GM18507 (cell line): ENCODE measurements at places on chromosomes 1 and 21.

DNA sequence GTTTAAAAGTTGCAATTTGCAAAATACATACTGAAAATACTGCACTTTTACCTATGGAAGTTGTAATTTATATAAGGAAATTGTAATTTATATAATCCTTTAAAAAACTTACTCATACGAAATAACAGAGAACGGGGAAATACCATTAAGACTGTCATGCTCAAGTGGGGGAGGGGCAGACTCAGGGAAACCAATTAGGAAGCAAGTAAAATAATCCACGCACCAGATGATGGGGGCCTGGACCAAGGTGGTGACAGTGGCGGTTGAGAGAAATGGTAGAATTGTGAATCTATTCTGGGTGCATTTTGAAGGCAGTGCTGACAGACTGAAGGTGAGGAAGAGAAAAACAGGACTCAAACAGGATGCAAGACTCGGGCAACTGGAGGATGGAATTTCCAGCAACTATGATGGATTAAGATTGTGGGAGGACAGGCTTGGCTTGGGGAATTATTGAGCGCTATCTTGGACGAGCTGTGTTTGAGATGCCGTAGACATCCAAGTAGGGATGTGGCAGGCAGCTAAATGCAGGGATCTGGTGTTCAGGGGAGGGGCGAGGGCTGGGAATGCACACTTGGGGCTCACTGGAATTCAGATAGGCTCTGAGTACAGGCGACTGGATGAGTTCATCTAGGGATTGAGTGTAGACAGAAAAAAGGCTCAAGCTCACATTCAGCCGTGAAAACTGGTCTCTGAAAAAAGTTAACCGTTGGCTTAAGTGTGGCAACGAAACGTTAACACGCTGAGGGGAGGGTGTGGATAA lies 977 bp downstream of the LCA5L start:
- DNase-seq: no peak

DNA sequence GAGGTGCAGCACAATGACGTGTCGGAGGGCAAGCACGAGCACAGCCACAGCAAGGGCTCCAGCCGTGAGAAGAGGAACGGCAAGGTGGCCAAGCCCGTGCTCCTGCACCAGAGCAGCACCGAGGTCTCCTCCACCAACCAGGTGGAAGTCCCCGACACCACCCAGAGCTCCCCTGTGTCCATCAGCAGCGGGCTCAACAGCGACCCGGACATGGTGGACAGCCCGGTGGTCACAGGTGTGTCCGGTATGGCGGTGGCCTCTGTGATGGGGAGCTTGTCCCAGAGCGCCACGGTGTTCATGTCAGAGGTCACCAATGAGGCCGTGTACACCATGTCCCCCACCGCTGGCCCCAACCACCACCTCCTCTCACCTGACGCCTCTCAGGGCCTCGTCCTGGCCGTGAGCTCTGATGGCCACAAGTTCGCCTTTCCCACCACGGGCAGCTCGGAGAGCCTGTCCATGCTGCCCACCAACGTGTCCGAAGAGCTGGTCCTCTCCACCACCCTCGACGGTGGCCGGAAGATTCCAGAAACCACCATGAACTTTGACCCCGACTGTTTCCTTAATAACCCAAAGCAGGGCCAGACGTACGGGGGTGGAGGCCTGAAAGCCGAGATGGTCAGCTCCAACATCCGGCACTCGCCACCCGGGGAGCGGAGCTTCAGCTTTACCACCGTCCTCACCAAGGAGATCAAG lies 107.5 kb upstream of the VAMP3 start:
- DNase-seq: no peak

- no peak for DNase-seq
Observed at GRCh38 chr1:108504447-108504846, 54.3 kb downstream of the NBPF6 start.

DNA sequence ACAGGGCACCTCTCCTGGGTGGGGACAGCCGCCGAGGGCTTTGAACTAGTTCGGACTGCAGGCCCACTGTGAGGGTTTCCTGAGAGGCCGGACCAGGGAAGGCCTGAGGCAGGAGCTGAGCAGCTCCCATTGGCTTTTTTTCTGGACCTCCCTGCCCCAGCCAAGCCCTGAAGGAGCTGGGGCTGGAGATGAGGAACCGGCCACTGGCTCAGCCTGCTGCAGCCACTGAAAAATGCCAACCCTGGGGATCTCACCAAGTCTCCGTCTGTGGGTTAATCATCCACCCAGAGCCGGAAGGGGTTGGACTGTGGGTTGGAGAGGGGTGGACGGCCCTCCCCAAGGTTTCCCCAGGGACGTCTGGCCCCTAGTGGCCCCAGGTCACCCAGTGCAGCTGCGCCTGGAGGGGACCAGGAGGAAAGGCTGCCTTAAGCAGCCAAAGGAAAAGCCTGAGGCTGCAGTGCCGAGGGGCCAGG lies 2.5 kb downstream of the VWA1 start:
- peak; percentile 81 for DNase-seq

DNA sequence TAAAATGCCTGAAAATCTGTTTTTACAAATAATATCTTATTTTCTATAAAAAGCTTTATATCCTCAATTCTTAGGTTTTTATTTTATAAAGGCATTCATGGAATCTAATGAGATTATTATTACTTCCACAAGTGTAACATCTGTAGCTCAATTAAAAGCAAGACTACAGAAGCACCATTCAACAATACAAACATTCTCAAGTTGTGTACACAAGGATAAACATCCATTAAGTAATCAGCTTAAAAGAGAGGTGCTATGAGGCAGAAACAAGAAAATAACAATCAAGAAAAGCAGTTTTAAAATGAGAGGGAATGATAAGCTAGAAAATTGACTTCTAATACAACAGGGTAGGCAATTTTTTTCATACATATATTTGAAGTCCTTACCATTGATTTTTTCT lies 326.1 kb downstream of the MRPL39 start:
- DNase-seq: no peak

- no peak for DNase-seq
Observed at GRCh38 chr1:24702511-24703293, 42.5 kb upstream of the CLIC4 start.

- DNase-seq: no peak
Observed at GRCh38 chr1:183909672-183910071, 104.8 kb downstream of the RGL1 start.

GRCh38 chr1:211654838-211655787 lies 20.3 kb downstream of the NEK2 start:
- peak; percentile 46 for DNase-seq

DNA sequence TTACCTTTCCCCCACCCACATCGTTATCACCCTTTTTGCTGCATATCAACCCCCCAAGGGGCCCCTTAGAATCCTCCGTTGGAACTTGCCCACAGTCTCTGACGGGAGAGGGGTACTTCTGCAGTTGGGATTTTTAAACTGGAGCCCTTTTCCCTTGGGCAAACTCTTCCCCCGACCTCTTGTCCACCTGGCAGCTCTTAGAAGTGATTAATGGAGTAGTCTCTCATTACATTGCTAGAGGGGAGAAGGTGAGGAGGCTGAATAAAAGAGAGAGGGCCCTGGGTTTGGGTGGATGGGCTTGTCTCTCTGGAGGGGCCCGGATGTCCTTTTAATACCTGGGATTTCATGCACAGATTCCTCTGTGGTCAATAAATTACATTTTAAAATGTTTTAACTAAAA lies 27.2 kb upstream of the TSPAN2 start:
- no peak for DNase-seq

- DNase-seq: peak; percentile 40
Observed at GRCh38 chr1:22143065-22144033, at the start of gene WNT4. TSS of gene WNT4 (minus strand) at chr1:22143097. CDS start at chr1:22142922, 175 bp downstream.

GRCh38 chr1:167520711-167521206 lies 2.4 kb upstream of the CD247 start:
- DNase-seq: no peak

GRCh38 chr1:175742790-175743459 lies 470 bp downstream of the TNR start:
- no peak for DNase-seq

- no peak for DNase-seq
Observed at GRCh38 chr1:178899402-178899801, 28.5 kb upstream of the ANGPTL1 start.

DNA sequence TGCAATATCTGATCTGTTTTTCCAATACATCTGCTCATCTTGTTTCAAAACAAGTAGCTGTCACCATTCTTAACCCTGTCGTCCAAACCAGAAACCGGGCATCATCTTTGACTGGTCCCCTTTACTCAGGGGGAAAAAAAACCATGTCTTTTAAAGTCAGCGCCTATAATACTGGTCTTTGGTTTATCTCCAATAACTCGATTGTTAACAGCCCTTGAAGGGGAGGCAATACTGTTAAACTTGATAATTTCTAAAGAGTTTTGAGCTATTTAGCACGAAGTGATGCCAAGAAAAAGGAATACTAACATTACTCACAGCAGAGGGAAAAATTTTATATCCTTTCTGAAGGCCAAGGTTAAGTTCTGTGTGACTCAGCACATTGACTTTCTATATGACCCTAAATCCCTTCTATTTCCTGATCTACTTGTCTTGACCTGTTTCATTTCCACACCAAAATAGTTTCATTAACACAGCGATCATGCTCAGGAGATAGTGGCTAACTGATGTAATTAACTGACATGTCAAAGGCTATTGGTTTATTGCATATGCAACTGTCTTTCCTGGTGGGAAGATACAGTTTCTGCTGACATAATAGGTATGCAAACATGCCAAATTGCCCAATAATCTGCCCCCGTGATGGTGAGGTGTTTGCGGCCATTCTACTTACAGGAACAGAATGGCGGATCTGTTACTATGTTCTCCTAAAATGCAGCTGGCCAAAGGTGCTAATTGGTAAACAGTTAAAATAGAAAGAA lies 59.1 kb downstream of the NFIA start:
- no peak for DNase-seq

DNA sequence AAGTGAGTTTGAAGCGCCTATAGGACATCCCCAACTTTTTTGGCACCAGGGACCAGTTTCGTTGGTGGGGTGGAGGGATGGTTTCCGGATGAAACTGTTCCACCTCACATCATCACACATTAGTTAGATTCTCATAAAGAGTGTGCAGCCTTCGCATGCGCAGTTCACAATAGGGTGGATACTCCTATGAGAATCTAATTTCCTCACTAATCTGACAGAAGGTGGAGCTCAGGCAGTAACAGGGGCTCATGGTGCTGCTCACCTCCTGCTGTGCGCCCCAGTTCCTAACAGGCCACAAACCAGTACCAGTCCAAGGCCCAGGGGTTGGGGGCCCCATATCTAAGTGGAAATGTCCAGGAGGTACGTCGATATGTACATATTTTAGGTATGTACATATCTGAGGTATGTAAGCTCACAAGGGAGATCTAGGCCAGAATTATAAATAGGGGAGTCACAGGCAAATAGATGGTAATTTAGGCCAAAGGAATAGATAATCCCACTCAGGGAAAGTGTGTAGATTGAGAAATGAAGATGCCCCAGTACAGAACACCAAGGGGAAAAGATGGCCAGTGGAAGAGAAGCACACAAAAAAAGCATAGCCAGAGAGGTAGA lies 27.5 kb upstream of the RASAL2 start:
- DNase-seq: no peak

GRCh38 chr1:1665815-1666251 lies 7.0 kb upstream of the CDK11B start:
- DNase-seq: no peak

GRCh38 chr1:162333991-162334390 lies 42.7 kb downstream of the SPATA46 start:
- DNase-seq: no peak

DNA sequence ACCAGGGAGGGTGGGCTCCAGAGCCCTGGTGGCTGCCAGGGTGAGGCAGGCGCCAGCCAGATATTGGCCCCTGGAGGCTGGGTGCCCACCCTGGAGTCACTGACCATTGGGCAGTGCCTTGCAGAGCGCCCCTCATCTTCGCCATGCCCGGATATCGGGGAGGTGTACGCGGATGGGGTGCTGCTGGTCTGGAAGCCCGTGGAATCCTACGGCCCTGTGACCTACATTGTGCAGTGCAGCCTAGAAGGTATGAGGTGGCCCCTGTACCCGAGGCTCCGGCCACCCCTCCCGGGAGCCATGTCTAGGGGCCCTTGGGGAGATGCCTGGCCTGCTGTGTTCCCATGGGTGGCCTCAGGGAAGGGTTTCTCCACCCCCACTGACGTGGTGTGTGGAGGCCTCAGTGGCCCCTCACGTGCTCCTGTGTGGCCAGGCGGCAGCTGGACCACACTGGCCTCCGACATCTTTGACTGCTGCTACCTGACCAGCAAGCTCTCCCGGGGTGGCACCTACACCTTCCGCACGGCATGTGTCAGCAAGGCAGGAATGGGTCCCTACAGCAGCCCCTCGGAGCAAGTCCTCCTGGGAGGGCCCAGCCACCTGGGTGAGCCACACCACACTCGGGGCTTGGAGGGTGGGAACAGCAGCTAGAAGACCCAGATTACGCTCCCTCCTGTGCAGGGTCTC lies 30.9 kb downstream of the TRIM11 start:
- DNase-seq: no peak

GRCh38 chr1:204084247-204084772 lies 11.4 kb downstream of the SOX13 start:
- no peak for DNase-seq

DNA sequence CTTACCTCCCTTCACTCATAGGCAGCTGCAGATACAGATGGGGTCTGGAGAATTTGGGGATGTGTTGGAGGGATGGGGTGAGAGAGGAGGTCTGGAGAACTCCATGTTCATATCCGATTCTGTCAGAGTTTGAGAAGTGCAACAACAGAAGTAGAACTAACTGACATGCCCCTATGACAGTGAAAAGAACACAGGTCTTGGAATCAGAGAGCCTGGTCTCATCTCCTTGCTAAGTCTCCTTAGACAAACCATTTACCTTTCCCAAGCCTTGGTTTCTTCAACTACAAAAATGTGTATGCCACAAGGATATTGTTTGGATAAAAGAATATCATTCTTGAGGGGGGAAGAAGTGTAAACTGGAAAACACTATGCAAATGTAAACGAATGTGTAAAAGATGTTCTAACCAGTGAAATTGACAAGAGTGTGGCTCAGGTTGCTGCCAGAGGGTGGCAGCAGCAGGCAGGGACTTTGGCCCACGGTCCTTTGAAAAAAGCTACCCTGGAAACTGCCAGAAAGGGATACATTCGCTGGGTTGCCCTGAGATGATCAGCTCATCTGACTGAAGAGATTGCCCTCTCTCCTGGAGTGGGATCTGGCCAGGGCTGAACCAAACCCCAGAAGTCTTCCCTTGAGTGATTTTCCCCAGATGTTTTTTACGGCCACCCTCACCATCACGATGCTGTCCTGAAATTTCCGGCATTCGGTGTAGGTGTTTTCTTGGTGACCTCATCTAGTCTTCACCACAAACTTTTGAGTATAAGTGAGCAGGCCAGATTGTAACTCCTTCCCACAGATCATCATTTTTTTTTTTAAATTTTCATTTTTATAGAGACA lies 17.0 kb upstream of the CD2 start:
- DNase-seq: peak; percentile 51
